ENCODE measurements at places on chromosomes 13 and 19.

DNA sequence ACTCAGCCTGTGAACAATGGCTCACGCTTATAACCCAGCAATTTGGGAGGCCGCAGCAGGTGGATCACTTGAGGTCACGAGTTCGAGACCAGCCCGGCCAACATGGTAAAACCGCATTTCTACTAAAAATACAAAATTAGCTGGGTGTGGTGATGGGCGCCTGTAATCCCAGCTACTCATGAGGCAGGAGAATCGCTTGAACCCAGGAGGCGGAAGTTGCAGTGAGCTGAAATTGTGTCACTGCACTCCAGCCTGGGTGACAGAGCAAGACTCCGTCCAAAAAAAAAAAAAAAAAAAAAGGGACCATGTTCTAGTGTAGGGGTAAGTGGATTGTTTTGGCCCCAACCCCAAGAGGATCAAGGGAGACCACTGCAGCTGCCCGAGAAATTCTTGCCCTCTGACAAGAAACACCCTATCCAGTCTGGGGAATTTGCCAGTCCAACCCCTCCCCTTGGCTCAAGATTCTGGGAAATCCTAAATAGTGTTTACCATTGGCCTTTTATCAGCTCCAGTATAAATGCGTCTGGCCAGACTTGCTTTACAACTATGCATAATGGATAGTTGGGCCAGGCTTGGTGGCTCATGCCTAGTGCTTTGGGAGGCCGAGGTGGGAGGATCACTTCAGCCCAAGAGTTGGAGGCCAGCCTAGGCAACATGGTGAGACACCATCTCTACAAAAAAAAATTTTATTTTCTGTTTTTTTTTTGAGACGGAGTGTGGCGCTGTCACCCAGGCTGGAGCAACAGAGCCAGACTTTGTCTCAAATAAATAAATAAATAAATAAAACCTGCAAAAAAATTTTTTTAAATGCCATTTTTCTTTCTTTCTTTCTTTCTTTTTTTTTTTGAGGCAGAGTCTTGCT, 5.1 kb upstream of the DHDH start:
- DNase-seq: no peak

GRCh38 chr13:37349916-37350315, 244.5 kb upstream of the CSNK1A1L start:
- DNase-seq: no peak

DNA sequence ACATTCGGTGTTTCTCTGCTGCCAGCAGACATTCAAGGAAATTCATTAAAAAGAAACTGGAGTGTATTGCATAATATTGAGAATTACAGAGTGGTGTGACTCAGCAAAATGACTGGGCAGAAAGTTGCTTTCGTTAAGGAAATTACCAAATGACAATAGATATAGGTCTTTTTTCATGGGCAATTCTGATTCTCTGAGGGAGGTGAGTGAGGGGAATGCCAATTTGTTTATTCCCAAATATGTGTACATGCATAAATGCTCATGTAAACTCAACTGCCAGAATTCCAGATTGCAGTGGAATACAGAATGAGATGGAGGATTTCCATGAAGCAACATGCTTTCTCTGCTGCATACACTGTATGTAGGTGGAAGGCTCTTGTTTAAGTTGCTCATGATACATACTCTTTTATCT, 1730.1 kb downstream of the SLITRK5 start:
- DNase-seq: no peak

- DNase-seq: no peak
Measured at GRCh38 chr13:62964522-62964921, 1548.9 kb upstream of the PCDH20 start.

GRCh38 chr13:96948127-96948526, 46.1 kb downstream of the OXGR1 start:
- DNase-seq: no peak

DNA sequence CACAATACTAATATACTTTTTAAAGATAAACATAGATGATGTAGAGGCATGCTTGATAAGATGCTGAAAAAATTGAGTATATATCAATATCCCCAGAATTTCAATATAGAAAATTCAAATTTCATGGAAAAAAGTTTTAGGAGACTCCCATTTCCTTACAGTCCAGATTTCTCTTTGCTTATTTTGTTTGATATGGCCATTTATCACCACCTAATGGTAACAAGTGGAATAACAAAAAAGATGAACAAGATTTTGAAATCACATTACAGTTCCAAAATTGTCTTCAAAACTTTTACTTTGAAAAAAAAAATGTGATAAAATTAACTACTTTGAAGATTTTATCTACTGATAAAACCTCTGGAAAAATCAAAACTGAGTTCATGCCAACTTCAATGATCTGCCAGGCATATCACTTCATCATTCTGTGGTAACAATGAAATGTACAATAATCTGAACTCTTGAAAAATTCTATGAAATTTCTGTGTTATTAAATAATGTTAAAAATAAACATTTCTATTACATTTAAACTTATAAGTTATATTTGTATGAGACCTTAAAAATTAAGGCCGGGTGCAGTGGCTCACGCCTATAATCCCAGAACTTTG, 17.5 kb downstream of the MIPEP start:
- DNase-seq: no peak

DNA sequence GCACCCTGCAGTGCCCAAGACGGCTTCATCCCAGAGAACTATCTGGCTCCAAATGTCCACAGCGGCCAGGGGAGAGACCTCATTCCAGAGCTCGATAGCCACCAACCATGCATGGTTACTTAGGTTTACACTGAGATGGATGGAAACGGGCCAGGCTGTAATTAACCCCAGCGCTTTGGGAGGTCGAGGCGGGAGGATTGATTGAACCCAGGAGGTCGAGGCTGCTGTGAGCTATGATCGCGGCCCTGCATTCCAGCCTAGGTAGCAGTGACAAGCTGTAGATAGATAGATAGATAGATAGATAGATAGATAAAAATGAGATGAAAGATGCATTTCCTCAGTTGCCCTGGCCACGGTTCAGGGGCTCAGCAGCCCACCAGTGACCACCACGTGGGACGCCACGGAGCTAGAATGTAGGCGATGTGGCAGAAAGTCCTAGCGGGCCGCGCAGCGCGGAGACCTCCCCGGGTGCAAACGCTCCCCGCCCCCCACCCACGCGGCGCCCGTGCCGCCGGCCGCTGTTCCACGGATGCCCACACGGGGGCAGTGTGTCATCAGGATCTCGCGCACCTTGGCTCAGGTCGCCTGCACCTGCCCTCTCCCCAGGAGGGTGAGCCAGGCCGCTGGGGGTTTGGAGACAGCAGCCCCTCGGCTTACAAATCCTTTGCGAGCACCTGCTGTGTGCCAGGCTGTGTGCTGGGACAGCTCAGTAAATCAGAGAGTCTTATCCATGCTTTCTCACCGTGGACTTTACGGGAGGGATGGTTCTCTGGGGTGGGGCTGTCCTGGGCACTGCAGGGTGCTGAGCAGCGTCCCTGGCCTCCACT, 13.5 kb upstream of the TLE5 start:
- DNase-seq: peak; percentile 83

GRCh38 chr13:99293178-99293577, 14.0 kb downstream of the GPR183 start:
- no peak for DNase-seq

DNA sequence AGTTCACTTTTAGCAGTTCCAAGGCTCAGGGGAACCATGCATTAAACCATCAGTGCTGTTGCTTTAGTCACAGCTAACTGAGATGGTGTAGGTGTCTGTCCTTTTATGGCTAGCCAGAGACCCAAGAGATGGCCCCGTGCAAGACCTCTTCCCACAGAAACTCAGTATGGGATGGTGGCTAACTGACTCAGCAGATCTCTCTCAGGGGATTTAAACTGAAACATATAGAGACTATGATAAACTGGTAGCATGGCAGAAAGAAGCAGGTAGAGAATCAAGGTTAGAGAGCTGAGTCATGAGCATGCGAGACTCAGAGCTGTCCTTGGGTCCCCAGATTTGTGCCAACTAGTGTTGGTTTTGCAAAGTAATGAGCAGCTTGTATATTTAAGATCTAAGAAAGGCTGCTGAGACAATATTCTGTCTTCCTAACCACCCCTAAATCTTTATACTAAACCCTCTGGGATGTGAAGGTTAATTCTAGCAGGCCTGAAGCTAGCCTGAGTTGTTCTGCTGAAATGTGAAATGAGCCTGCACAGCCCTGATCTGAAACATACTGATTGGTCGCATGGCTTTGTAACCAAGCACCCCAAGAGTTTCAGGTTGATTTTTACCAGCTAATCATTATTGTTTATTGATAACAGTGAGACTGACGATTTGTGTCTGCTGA, 6.5 kb upstream of the SCEL start:
- no peak for DNase-seq

- DNase-seq: no peak
Measured at GRCh38 chr13:99962242-99962641, 9.3 kb downstream of the ZIC5 start.

DNA sequence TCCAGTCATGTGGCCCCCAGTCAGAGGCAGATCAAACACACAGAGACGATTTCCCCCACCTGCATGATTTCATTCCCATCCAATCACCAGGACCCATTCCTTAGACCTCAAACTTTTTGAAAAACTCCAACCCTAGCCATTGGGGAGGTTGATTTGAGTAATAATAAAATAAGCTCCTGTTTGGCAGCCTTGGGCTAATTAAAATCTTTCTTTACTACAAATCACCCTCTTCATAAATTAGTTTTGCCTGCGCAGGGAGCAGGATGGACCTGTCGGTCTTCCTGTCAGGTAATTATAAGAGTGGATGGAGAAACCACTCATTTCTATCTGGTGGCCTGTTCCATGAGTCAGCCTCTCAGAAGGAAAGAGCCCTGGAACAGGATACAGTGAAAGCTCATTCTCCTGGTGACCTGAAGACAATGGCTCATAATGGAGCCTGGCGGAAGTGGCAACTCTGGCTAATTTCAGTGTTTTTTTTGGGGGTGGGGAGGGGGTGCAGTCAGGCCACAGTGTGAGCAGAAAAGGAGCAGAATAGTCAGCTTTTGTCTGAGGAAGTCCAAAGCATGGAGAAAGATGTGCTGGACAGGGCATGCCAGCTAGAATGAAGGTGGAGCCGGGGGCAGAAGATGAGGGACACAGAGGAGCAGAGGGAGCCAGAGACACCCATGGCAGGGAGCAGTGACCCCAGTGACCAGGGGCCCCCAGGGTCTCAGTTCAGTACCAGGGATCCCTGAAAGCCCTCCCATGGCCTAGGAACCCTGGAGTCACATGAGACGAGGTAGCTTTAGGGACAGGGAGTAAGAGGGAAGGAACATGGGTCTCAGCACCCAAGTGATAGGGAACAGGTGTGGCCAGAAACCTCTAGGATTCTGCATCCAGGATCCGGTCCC, 31.8 kb upstream of the PSG9 start:
- DNase-seq: no peak

DNA sequence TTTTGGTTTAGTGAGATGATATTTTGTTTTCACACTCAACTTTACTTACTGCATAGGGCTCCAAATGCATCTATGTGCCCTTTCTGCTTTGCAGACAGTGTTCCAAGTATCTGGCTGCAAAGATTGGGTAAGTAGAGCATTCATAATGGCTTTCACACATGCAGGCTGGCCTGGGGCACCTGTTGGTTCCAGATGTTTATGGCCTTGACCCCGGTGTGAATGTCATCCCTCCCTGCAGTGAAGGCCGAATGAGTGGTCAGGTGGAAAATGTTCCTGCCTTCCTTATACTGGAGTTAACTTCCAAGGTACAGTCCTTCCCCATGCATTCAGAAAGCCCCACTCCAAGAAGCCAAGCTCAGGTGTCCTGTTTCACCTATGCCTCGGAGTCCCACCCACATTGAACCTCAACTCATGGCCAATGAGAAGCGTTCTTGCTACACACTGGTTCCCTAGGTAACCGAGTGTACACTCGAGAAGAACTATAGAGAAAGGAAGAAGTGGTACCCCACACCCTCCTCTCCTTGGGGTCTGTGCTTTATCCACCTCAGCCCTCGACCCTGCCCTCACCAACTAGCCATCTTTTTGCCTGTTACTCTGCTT, 23.0 kb upstream of the ZNF536 start:
- no peak for DNase-seq

DNA sequence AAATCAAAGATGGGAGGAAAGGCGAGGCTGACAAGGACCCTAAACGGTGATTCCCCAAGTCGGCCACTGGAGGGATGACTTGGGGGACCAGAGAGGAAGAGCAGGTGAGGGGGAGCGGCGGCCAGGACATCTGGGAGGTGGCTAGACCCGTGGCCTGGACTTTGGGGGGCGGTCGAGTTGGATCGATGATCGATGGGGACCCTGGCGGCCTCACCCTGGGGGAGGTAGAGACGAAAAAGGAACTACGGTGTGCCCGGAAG, 7.7 kb upstream of the CIRBP start:
- no peak for DNase-seq

GRCh38 chr19:19525611-19526380, 2.9 kb upstream of the YJEFN3 start:
- no peak for DNase-seq

GRCh38 chr13:25806264-25806974, 245.4 kb downstream of the SHISA2 start:
- DNase-seq: no peak

- DNase-seq: no peak
Measured at GRCh38 chr13:31862828-31863227, 123.5 kb downstream of the RXFP2 start.

DNA sequence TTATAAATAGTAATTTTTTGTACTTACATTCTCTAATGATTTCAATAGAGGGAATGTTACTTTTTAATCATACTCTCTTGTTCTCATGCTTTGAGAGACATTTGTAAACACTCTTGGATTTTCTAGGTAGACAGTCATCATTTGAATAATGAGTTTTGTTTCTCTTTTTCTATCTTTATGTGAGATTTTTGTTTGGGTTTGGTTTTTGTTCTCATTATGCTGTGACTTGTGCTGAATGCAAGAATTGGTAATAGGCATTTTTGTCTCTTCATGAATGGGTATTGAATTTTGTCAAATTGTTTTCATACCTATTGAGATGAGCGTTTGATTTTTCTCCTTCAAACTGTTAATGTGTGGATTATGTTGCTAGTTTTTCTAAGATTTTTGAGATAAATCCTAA, 56.8 kb upstream of the GPR183 start:
- DNase-seq: no peak

GRCh38 chr19:18274219-18274780, at the start of gene IQCN:
IQCN (minus strand) TSS chr19:18274452; CDS start chr19:18269478, 4,974 bp downstream.
- no peak for DNase-seq

DNA sequence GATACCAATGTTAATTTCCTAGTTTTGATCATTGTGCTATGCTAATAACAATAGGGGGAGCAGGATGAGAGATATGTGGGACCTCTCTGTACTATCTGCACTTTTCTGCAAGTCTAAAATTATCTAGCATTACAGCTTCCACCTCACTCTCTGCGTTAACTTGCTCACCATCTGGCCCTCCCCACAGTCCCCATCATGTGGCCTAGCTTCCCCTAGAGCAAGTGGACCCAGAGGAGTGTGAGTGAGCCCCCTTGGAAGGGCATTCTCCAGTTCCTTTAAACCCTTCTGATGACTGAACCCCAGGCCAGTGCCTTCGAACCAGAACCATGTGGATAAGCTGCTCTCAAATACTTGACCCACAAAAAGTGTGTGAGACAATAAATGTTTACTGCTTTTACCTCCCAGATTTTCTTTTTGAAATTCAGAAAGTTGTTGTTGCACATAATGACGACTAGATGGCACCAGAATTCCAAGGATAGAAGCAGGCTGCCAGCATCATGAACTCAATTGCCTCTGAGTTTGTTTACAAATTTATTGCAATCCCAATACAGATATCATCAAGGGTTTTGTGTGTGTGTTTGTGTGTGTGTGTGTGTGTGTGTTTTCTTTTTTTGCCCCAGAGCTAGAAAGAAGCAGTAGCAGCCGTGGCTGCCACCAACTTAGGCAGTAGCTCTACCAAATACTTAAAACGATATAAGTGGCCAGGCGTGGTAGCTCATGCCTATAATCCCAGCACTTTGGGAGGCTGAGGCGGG, 49.0 kb upstream of the ZNF780A start:
- DNase-seq: peak; percentile 29

- DNase-seq: no peak
Measured at GRCh38 chr13:67372868-67373464, 142.8 kb upstream of the PCDH9 start.

Data from CD4-positive, alpha-beta T cell treated with Interleukin-6 for 4 hours (primary cell).